ENCODE measurements at places on chromosomes 11 and 22. TPM values are rescaled to one million over a fixed set of nuclear protein-coding genes. Genes with fewer than 3 reads are reported as not detected.
A peak's percentile ranks its signal among the peaks of the same experiment; 100 is the strongest.

DNA sequence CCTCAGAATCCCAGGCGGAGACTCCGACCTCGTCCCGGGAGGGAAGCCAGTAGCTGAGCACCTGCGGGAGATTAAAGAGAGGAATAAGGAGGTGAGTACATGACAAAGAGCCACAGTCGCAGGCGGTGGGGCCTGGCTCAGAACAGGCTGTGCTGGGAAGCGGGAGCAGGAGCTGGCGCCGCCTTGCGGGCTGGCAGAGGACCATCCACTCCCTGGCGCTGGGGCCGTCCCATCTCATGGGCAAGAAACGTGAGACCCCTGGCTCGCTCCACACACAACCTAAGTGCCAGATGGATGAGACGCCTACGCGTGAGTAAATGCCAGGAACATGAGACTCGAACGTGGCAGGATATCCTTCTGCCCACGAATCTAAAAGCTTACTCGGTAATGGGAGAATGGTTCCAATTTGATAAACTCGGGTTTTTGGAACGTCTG is 6.3 kb downstream of the CEND1 start:
- DNase-seq: peak; percentile 78

GRCh38 chr22:37880668-37881440 is 25.2 kb upstream of the MICALL1 start:
- no peak for DNase-seq

The CD3D gene
- total RNA-seq: 0.29 TPM

GRCh38 chr22:28581016-28581415 is 98.6 kb downstream of the TTC28 start:
- no peak for DNase-seq

DNA sequence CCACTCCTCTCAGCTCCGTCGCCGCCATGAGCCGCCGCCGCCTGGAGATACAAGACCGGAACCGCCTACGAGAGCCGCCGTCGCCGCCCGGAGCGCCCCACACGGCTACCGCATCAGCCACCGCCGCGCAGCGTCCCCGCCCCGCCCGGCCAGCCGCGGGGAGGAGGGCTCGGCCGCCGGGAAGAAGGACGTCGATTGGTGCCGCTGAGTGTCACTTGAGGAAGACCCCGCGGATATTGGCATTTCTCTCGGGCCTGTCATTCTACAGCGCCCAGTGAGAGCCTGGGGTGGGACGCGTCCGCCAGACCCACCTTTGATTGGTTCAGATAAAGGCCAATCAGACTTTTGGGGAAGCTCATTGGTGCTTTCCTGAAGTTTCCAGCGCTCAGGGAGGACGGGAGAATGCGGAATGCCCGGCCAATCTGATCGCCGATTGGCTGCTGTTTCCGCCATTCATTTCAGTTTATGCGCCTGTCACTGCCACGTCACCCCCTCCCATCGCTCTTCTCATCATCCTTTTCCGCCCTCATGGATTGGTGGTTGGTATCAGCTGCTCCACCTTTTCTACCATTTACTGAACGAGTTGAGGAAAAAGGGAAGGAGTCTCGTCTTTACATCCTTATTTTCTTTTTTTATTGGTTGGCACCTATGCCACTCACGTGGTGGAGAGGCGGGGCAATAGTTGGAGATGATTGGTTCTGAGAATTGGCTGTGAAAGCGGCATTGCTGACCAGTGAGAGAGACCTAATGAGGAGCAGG is at the start of gene OSBP:
Gene OSBP (minus strand): TSS at position 138 of the 759 bp plus-strand sequence. CDS start 110 bp downstream, at position 28.
- peak; percentile 99 for DNase-seq

The DGCR6 gene
- 6.3 TPM for total RNA-seq

DNA sequence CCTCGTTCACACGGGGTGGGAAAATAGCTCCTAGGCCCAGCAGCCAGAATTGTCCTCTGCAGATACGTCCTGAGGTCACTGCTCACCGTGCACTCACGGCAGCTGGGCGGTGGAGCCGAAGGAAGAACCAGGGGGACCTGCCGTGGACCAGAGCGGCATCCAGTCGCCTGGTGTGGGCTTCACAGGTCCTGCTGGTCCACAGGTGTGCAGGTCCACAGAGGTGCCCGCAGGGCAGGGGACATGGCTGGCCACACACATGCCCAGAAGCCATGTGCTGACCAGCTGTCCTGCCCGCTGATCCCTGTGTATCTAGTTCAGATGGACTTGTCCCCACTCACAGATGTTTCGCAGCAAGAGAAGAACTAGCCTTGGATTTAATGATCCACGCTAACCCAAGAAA is 10.6 kb upstream of the PKP3 start:
- DNase-seq: no peak

The GLYATL1 gene
- total RNA-seq: not detected

The LRP4 gene
- 32.3 TPM for total RNA-seq

- no peak for DNase-seq
Measured at GRCh38 chr11:65541093-65541982, 16.5 kb downstream of the SCYL1 start.

The TIGD3 gene
- total RNA-seq: 0.23 TPM

DNA sequence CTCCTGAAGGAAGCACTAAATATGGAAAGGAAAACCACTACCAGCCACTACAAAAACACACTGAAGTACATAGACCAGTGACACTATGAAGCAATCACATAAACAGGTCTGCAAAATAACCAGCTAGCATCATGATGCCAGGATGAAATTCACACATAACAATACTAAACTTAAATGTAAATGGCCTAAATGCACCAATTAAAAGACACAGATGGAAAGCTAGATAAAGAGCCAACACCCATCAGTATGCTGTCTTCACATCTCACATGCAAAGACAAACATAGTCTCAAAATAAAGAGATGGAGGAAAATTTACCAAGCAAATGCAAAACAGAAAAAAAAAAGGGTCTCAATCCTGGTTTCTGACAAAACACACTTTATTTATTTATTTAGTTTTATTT is 171.7 kb downstream of the TTC28 start:
- no peak for DNase-seq

The ZFP91 gene
- 60.9 TPM for total RNA-seq

GRCh38 chr11:13776134-13776815 is 107.8 kb downstream of the FAR1 start:
- no peak for DNase-seq

DNA sequence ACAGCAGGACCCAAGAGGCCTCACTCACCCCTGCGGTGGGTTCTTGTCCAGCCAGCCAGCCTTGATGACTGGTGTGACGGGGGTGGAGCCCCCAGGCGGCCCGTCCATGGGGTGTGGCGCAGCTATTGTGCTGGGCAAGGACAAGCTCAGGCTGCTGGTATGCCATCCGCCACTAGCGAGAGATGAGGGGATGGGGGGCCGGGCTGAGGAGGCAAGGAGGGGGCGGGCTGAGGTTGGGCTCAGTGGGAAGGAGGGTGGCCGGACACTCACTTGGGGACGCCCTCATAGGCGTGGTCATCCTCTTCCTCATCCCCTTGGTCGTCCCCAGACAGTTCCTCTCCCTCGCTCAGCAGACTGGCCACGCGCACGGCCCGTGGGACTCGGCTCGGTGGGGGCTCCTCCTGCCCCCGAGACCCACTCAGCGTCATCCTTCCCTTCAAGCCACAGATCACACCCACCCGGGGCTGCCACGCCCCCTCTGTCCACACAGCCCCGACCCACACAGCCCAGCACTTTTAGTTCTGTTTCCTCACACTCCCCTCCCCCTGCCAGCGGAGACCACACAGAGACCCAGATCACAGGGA is 38.0 kb upstream of the PDE2A start:
- peak; percentile 93 for DNase-seq

- DNase-seq: no peak
Measured at GRCh38 chr22:24102366-24103200, 78.7 kb upstream of the SUSD2 start.
